ENCODE measurements at places on chromosomes 3 and 15.

- no peak for DNase-seq
These were observed 177.1 kb upstream of the ICE2 start for GRCh38 chr15:60656041-60656440.

- DNase-seq, result no peak
These were observed 124.3 kb upstream of the LSAMP start for GRCh38 chr3:116569611-116570010.

GRCh38 chr3:45789235-45789812 is 7.0 kb downstream of the SLC6A20 start:
- no peak for DNase-seq

GRCh38 chr3:196697270-196697669 is 14.8 kb downstream of the CEP19 start:
- no peak for DNase-seq

DNA sequence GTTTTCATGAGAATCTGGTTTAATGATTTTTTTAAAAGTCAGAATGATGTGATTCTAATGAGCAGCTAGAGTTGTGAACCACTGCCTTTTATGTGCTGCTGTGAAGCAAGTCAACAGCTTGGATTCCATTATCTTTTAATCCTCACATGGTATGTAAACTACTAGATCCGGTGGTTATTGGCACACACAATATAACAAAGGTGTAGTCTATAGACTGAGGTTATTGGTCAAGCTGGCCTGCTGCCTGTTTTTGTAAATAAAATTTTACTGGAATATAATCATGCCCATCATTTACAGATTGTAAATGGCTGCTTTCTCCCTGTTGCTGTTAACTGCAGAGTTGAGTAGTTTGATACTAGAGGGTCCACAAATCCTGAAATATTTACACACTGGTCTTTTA is 103.1 kb downstream of the OTOL1 start:
- DNase-seq, result no peak

- no peak for DNase-seq
These were observed 135.3 kb upstream of the DAZL start for GRCh38 chr3:16740515-16740914.

GRCh38 chr15:68900027-68900426 is 30.3 kb upstream of the SPESP1 start:
- DNase-seq, result no peak

DNA sequence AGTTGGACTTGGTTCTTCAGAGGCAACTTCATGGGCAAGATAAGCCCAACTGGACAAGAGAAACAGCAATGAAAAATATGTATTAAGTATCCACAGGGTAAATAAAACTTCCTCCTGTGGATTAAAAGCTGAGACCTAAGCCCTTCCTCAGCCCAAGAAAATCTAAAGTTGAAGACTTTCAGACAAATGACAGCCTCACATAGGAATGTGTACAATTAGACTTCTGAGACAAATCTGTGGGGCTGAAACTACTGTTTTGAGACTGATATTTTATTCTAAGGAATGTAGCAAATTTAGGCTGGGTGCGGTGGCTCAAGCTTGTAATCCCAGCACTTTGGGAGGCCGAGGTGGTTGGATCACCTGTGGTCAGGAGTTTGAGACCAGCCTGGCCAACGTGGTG is 74.2 kb upstream of the IL12A start:
- no peak for DNase-seq

- no peak for DNase-seq
These were observed 79.5 kb downstream of the SEMA6D start for GRCh38 chr15:47796830-47797229.

DNA sequence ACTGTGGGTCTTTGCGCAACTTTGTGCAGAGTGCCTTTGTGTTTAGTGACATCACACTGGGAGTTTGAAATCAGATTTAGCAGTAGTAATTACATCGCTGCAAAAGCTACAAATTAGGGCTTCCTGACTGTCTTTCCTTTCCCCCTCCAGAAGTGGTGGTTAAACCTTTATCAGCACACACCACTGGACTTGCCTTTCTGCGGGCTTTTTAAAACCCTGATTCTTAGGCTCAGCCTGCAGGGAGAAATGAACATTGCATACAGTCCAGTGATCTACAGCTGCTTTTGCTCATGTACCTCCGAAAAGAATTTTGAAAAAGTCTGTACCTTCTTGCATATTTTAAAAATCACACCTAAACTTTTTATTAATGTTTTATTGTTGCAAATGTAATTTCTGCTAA is 219.7 kb upstream of the NAALADL2 start:
- no peak for DNase-seq

- no peak for DNase-seq
These were observed 608 bp downstream of the SCN5A start for GRCh38 chr3:38648659-38649499.

DNA sequence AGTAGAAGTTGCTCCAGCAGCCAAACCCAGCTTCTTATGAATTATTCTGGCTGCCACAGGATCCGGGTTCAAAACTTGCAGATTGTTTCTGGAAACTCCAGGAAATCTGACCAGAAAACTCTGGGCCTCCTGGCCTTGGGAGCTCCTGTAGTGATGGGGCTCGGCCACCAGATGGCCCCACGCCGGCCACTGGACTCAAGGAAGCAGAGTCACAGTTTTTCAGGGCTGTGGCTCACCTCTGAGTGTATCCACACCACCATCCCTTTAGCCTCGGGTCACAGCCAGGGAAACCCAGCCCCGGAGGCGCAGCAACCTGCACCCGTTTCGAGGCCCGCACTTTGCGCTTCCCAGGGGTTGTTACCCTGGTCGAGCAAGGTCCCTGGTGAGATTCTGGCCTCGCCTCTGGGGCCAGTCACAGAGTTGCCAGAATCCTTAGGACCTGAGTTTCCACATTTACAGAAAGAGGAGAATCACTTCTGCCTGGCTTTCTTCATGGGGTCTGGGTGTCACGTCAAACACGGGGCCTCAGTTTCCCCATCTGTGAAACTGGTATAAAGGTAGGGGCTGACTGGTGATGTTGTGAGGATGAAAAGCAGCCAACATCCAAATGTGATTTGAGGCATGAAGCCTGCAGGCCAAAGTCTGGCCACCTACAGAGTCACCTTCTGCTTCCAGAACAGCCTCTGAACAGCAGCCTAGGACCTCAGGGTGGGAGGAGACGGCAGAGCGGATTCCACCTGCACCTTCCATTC is 53.5 kb upstream of the LCTL start:
- no peak for DNase-seq
